ENCODE measurements at places on chromosomes 5 and 9. TPM values are rescaled to one million over a fixed set of nuclear protein-coding genes. Genes with fewer than 3 reads are reported as not detected.

STK32A gene
- total RNA-seq = 0.87 TPM

TRIM36 gene
- total RNA-seq = 9.9 TPM

C9orf50 gene
- total RNA-seq = not detected

GRCh38 chr5:128708841-128709240 is 170.8 kb upstream of the FBN2 start:
- no peaks in the 10 kb centered on the region for H3K27me3 ChIP-seq
- H3K4me3 ChIP-seq = no peak overlapping the region
- DNase-seq = no peak
- no peaks in the 10 kb centered on the region for H3K36me3 ChIP-seq
- no peak overlapping the region for H3K27ac ChIP-seq

- peak overlapping the region; percentile 49 for H3K27ac ChIP-seq
- no peak for DNase-seq
- H3K4me3 ChIP-seq = no peak overlapping the region
- H3K36me3 ChIP-seq = no peaks in the 10 kb centered on the region
- H3K4me1 ChIP-seq = peaks cover 15% of the 10 kb centered on the region
Measured at GRCh38 chr9:109477258-109478050, 20.7 kb downstream of the PTPN3 start.

- H3K27me3 ChIP-seq = no peaks in the 10 kb centered on the region
- H3K27ac ChIP-seq = peak overlapping the region; percentile 67
- H3K36me3 ChIP-seq = peaks cover 4% of the 10 kb centered on the region
Measured at GRCh38 chr5:72235725-72236124, 84.3 kb downstream of the MRPS27 start.
